ENCODE measurements at places on chromosomes 4 and X.

DNA sequence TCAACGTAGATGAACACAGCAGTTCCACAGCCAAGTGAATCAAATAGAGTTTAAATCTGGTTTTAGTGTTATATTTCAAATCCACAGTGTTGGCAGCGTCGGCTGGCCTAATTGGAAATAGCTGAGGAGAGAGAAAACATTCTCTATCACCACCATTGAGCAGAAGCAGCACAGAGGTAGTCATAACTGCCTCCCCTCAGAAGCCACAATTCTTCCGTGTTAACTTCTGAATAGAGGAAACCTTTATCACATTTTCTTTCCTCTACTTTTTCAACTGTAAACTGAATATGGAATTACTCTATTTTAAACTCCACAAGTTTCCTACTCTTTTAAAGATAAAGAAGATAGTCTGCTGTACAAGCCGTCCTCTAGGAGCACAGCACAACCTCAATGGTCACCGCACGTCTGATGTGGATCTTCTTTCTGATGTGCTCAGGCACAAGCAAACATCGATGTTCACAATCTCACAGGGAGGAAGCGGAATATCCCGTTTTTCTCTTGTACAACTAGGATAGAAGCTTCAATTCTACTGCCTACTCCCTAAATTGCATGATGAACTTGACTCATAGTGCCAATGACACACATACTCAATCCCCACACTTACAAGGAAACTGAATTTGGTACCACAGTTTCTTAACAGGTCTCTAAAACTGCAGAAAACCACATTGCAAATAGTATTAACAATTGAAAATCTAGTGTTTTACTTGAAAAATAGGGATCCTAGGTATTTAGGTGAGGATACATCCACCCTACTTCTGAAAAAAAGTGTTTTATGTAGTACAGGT lies 217.8 kb upstream of the ETNPPL start:
- DNase-seq, result no peak

- DNase-seq, result no peak
Observed at GRCh38 chrX:8815460-8816065, 14.4 kb upstream of the FAM9A start.

GRCh38 chr4:182640932-182641331 lies 276.3 kb downstream of the DCTD start:
- DNase-seq, result no peak

DNA sequence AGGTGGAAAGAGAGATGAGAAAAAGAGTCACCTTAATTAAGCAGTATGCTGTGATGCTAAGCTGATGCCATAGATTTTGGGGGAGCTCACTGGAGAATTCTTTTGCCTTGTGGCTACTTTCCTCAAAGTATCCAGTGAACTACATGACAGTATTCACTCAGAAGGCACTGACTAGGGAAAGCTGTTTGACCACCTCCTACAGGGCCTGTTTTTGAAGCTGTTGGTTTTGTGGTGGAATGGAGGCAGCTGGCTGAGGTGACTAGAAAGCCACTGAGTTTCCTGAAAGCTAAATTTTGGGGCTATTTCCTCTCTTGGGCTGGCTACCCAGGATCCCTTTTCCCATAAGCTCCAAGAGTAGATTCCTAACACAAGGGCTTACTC lies 124.8 kb upstream of the EOLA2 start:
- no peak for DNase-seq

GRCh38 chr4:145293658-145294057 lies 113.3 kb upstream of the OTUD4 start:
- no peak for DNase-seq

DNA sequence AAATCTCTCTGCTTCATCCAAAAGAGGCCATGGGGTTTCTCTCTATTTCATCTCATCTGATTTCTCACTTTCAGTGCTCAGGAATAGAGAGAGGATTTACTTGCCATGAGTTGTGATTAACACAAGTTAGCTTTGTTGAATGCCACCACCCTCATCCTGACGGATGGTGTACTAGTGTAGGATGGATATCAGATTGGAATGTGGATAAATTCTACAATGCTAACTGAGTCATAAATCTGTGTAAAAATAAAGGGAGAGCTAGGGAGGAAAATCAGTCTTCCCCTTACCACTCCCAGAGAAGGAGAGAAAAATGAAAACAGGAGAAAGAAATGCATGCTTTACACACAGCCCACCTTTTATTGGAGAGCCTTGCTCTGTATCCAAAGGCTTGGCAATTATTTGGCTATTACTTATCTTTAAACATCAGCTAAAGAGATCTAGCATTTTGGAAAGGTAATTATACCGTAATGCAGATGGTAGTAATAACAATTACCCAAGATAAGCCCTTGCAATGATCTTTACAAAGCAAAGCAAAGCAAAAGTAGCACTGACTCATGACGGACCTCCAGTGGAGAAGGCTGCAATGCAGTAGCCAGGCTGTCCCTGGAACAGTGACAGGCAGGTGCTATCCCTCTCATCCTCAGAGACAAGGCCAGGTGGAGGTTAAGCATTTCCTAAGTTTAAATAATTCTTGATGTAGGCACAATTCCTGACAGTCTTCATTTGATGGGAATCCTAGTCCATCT lies 306.3 kb upstream of the PPARGC1A start:
- DNase-seq, result no peak

GRCh38 chr4:130054908-130055307 lies 959.0 kb downstream of the C4orf33 start:
- no peak for DNase-seq

DNA sequence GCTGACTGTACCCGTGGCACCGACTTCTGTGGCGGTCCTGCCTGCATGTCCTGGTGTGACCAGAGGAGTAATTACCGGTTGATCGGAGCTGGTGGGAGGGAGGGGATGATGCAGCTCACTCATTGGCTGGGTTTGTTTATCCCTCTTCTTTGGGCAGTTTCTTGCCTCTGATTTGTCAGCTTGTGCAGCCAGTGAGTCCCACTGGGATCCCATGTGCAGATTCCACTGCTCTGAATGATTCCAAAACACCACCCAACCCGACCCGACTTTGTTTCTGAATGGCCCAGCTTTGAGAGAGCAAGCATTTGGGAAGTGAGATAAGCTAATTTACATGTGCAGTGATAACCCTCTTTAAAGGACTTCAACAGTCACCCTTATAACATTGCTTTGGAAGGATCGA lies 13.8 kb downstream of the FHDC1 start:
- DNase-seq, result no peak

DNA sequence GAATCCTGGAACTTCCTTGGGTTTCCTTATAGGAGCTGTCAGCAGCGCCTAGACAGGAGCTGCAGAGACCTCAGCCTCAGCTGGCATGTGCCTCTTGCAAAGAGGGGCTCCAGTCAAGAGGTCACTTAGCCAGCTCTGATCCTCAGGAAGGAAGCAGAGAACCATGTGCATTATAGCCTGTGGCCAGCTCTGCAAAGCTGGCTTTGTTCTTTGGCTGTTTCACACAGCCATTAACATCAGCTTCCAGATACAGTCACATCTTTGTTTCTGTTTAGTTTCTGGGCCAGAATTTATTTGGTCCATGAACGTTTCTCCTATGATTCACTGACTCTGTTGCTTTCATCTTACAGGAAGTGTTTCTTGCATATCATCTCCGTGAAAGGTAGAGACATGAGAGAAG lies 92.4 kb downstream of the CC2D2A start:
- no peak for DNase-seq

GRCh38 chrX:47618923-47619485 lies 653 bp downstream of the SYN1 start:
- no peak for DNase-seq

DNA sequence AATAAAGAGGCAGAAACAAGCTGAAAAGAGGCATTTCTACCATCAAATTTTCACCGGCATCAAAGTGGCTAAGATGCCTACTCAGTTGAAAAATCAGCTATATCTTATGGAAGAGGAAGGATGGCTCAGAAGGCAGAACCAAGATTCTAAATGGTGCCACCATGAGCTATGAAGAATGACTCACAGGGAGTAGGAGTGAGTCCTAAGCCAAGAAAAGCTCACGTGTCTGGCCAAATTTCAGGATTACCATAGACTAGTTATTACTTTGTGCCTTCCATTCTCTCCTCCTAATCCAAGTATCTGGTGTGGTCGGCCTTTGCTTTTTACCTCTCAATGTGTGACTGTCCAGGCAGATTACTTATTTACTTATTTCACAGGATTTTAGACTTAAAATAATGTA lies 54.8 kb downstream of the BMP3 start:
- no peak for DNase-seq

DNA sequence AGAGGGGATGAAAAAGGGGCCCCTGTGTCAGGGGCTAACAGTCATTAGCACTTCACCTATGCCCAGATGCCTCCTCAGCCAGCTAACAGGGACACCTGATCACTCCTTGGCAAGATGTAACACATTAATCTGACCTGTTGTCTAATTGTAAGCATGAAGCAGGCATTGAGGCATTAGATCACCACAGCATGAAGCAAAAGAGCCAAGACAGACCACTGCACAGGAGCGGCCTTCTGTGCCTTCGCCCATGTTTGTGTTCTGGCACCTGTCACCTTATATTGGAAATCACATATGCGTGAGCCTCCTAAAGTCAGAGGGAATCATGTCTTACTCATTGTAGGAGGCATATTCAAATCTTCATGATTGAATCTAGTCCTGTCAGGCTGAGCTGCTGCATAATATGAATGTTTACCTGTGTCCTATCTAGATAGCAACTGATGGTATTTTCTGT lies 48.4 kb downstream of the PTTG2 start:
- DNase-seq, result no peak

DNA sequence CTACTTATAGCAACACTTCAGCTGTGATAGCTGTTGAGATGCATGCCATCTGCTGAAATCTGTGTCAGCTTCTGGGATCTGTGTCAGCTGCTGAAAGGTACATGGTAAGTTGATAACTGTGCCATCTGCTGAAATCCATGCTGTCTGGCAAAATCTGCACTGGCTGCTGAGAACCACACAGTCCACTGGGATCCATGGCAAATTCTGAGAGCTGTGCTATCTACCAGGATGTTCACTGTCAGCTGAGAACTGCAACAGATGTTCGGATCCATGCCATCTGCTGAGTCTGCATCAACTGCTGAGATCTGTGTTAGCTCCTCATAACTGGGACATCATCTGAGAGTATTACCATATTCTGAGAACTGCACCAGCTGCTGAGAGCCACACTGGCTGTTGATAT lies 430.5 kb upstream of the POU3F4 start:
- no peak for DNase-seq

GRCh38 chr4:8773124-8773931 lies 98.3 kb downstream of the HMX1 start:
- no peak for DNase-seq

- DNase-seq, result no peak
Observed at GRCh38 chr4:73391774-73392173, 12.3 kb upstream of the ALB start.

DNA sequence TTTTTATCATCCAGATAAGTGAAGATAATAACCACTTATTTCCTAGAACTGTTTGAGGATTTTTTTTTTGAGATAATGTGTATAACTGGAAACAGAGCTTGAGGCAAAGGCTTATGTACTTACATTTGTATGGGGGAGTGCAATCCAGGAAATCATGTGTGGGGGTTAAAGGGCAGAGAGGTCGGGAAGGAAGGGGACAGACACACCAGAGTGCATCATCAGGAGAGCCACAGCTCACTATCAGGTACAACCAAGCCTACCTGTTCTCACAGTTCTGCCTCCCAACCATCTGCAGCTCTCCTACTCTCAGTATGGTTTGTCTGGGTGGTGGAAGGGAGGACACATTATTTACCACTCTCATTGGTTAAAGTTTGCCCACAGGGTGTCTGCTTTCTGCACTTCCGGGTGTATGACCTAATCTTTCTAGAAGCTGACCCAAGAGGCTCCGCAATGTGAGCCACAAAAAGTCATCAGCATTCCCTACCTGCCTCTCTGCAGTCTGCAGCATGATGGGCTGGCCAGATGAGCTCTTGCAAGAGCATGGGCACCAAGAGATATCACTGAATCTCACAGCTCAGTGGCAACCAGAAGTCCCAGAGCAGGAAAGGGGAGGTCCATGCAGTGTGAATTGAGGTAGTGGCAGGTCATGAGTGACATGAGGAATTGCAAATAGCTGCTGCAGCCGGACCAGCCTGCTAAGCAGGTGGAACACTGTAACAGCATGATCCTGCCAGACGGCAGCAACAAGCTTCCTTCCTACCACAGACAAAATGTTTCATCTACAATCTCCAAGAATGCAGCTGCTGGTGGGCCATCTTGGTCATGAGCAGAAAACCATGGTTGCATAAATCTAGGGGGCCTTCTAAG lies 36.9 kb upstream of the SPRY1 start:
- DNase-seq, result no peak

DNA sequence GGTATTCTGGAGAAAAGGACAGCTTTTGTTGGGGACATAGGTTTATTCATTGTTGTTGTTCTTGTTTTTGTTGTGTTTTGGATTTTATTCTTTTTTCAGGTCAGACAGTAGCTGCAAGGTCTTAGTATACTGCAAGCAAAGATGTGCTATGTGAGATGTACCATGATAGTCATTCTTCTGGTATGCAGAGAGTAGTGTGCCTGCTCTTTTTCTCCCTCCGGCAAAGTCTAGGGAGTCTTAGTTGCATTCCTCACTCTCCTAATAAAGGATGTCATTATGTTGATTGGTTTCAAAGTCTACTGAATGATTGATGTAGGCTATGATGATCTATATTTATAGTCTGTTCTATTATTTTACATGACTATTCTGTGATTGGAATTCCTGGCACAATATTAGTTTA lies 119.9 kb upstream of the POF1B start:
- DNase-seq, result no peak

DNA sequence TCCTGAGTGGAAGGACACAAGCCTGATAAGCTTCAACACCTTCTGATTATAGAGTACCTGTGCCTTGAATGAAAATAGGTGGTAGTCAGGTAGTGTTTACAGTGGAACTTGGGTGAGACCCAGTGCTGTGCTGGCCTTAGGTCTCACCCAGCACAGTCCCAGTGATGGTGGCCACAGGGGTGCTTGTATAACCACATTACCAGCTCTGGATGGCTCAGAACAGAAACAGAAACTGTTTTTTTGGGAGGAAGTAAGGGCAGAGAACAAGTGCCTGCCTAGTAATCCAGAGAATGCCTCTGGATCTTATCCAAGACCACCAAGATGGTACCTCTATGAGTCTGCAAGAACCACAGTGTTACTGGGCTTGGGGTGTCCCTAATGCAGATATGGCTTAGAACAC lies 171.5 kb upstream of the DIPK2B start:
- no peak for DNase-seq
